ENCODE measurements at places on chromosomes 7 and 10.

DNA sequence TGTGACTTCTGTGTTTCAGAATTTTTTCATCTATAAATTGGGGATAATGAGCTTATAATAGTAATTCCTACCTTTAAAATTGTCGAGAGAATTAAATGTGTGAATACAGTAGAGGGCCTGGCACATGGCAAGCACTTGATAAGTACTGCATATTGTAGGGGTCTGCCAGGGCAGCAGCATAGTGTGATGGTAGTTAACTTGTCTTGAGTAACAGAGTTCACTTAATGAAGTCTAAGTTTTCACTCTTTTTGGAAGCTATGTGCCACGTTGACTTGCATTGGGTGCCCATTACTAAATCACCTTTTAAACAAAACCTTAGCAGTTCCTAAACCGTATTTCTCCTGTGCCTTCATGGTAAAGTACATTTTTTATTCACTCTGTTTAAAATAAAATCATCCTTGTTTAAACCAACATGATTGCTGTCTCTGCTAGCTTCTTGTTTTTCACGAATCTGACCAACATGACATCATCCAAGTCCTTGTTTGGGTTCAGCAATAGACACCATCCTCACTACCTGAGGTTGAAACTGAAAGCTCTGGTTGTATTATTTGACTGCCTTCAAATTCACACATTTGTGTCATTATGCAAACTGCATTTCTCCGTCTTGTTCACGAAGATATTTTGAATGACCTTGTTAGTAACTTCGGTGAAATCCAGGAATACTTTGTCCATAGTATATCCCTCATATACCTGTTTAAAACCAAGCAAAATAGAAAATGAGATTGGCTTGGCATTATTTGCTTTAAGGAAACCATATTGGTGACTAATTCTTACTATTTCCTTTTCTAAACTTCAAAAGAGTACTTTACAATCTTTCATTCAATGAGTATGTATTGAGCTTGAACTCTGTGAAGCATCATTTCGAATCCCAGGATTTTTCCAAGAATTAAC is 340.2 kb downstream of the SUGCT start:
- no peak for DNase-seq

DNA sequence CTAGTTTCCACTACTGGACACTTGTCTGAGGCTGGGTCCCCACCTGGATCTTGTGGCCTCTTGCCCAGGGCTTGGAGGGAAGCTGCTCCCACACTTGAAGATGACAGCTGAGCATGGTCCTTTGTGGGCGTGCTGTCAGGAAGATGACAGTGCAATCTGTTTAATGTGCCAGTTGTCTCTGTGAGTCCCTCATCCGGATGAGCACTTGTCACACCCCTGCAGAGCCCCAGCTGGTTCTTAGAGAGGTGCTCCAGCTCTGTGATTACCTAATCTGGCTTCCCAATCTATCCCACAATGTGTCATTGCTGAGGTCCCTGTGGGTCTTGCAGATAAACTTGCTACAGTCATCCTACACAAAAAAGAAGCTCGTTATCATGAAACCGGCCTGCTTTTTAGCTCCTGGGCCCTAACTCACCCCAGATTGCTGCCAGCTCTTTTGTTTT is 34.8 kb upstream of the CCSER2 start:
- no peak for DNase-seq

GRCh38 chr10:108591417-108591816 is 1331.9 kb downstream of the XPNPEP1 start:
- no peak for DNase-seq

DNA sequence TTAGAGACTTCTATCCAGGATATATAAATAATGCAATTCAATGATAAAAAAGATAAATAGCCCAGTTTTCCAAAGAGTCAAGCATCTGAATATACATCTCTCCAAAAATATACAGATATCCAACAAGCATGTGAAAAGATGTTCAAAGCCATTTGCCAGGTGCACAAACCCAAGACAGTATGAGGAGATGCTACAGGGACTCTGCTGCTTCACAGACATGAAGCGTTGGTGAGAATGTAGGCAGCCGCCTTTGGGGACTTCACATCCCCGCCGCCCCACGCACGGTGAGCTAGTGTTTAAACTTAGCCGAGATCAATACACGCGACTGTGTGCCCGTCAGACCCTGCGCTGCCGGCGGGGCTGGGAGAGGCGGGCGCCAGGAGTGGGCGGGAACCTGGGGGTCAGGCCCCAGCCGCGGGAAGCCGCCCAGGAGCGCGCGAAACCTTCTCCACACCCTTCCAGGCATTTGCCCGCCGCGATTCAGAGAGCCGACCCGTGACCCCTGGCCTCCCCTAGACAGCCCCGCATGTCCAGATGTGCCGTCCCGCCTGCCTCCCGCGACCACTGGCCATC is 927 bp upstream of the ALOX5 start:
- no peak for DNase-seq

GRCh38 chr7:3011211-3011852 is 32.3 kb downstream of the CARD11 start:
- DNase-seq = no peak
